Testis (tissue), 5 donors: ENCODE measurements at places on chromosomes 3 and 15.

DNA sequence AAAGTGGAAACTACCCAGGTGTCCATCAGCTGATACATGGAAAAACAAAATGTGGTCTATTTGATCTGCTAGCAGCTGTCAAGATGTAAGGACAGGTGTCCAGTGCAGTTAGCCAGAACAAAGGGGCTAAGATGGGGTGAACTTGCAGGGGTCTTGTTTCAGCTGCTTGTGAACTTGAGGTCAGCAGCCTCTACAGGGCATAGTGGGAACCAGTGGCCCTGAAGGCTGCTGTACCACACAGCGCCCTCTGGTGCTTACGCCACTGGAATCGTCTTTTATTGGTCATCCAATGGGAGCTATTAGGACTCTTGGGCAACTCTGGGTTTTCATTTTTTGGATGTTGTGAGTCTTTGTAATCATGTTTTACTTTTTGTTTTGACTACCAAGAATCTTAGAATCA, 62.2 kb upstream of the CTSH start:
- DNase-seq = peak; percentile 56

GRCh38 chr3:34078418-34078817, 280.0 kb downstream of the PDCD6IP start:
- no peak for DNase-seq

DNA sequence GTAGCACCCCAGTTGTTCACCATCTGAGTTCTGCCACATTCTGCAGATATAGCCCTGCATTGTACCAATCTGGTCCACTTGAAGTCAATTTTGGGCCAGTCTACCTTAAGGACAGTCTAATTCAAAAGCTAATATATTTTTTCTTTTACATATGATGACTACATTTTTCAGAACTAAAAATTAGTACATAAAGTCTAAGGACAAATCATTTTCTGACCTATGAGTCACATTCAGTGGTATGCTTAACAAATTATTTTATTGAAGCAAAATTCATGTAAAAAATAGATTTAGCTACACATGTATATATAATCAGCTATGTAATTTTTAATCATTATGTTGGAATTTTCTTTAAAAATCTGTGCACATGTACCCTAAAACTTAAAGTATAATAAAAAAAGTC, 52.1 kb upstream of the IL12A start:
- no peak for DNase-seq

DNA sequence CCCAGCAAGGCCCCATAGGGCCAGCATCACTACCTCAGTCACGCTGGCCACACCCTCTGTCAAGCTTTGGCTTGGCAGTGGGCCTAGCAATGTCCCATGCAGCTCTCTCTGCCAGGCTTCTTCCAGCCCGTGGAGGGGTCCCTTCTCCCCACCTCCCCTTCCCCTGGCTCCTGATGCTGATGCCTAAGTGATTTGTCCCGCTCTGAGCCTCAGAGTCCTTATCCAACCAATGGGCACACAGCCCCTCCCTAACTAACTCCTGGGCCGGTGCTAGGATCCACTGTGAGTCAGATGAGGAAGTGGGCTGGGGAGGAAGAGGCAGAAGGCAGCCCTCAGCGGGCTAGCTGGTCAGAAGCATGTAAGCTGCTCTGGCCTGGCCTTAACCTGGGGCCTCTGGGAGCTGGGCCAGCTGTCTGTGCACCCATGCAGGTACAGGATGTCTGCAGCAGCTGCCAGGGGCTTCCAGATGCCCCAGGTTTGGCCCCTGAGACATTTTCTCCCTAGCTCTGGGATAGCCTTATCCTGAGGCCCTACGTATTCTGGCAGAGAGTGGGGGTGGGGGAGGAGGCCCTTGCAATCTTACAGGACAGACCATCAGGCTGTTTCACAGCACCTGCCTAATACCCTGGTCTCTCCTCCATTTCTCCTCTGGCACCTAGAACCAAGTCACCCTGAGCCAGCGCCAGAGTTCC, 740 bp upstream of the ZBTB47 start:
- no peak for DNase-seq
